ENCODE measurements at places on chromosomes 3 and 15. TPM values are rescaled to one million over a fixed set of nuclear protein-coding genes. Genes with fewer than 3 reads are reported as not detected.

DNA sequence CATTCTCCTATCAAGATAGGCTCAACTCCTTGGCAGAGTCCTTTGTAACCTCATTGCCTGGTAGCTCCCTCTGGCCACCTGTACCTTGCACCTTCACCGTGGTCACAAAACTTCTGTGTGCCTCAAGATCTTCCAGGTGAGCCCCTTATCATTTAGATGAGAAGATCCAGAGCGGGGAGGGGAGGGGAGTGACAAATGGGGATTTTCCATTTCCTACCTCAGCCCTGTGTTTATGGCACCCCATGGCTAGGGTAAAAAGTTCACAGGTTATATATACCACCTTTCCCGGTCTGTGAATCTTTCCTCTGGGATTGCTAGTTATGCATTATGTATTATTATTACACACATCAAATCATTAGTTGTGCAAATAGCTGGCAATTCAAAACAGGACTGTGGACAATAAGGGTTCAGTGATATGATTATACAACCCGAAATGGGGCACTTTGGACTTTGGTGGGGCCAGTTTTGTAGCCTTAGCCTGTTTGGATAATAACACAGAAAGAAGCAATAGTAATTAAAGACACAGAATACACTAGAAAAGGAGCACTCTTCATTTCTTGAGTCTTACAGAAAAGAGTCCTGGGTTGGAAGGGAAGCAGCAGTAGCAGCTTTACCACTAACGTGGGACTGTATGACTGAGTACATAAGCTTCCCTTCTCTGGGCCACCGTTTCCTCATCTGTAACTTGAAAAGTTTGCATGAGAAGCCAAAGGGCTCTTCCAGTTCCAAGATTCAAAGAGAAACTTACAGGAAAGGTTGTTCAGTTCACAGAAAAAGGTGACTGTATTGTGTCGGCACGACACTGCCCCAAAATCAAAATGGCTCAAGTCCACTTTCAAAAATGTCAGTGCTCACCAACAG lies 7.1 kb downstream of the TLE3 start:
- H3K27ac ChIP-seq = peak overlapping the region; percentile 96
- H3K4me1 ChIP-seq = peaks cover 100% of the 10 kb centered on the region
- H3K36me3 ChIP-seq = peaks cover 4% of the 10 kb centered on the region
- no peaks in the 10 kb centered on the region for H3K27me3 ChIP-seq
- DNase-seq = no peak

The CCR3 gene
- not detected for total RNA-seq

The PLSCR2 gene
- total RNA-seq = not detected

The NECTIN3 gene
- total RNA-seq = 20.4 TPM

Data from stomach (tissue), 19 donors.